ENCODE measurements at places on chromosomes 6 and 20. TPM values are rescaled to one million over a fixed set of nuclear protein-coding genes. Genes with fewer than 3 reads are reported as not detected.

DNA sequence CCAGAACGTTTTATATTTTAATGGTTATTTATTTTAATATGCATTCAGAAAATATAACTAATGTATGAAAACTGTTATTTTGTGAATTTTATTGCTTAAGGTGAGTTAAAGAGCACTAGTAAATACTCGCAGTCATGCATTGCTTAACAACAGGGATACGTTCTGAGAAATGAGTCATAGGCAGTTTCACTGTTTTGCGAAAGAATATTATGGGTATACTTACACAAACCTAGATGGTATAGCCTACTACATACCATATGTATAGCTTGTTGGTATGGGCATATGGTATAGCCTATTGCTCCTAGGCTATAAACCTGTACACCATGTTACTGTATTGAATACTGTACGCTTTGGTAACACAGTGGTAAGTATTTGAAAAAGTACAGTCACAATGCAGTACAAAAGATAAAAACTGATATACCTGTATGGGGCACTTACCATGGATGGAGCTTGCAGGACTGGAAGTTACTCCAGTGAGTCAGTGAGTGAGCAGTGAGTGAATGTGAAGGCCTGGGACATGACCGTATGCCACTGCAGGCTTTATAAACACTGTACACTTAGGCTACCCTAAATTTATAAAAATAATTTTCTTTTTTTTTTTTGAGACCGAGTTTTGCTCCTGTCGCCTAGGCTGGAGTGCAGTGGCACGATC is 38.5 kb downstream of the ARFGEF2 start:
- no peaks in the 10 kb centered on the region for H3K4me1 ChIP-seq
- H3K36me3 ChIP-seq: peaks cover 43% of the 10 kb centered on the region
- no peak overlapping the region for H3K27ac ChIP-seq

DNA sequence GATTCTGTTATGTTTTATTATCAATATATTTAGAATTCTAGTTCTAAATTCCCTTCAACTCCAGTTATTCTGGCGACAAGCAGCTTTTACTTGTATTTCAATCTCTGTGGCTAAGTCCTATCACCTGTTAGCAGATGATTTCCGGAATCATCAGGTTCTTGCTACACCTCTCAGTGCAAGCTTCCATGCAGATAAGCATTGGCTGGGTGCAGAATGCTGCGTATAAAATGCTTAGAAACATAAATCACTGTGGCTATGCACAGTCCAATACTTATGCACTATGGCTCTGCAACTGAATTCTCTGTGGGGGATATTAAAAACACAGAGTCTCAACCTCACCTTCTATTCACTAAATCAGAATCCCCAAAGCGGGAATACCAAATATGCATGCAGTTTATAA is 720.0 kb downstream of the EYS start:
- H3K4me3 ChIP-seq: no peak overlapping the region
- H3K27me3 ChIP-seq: no peaks in the 10 kb centered on the region
- no peak overlapping the region for H3K27ac ChIP-seq
- H3K36me3 ChIP-seq: no peaks in the 10 kb centered on the region
- no peak for DNase-seq

- no peaks in the 10 kb centered on the region for H3K36me3 ChIP-seq
- H3K4me1 ChIP-seq: no peaks in the 10 kb centered on the region
- DNase-seq: no peak
- H3K27ac ChIP-seq: no peak overlapping the region
- H3K27me3 ChIP-seq: no peaks in the 10 kb centered on the region
- H3K4me3 ChIP-seq: no peak overlapping the region
Measured at GRCh38 chr20:15098351-15098750, 760.9 kb upstream of the FLRT3 start.

PPP1R14C gene
- 30.2 TPM for total RNA-seq
